ENCODE measurements at places on chromosomes 2 and 18.

DNA sequence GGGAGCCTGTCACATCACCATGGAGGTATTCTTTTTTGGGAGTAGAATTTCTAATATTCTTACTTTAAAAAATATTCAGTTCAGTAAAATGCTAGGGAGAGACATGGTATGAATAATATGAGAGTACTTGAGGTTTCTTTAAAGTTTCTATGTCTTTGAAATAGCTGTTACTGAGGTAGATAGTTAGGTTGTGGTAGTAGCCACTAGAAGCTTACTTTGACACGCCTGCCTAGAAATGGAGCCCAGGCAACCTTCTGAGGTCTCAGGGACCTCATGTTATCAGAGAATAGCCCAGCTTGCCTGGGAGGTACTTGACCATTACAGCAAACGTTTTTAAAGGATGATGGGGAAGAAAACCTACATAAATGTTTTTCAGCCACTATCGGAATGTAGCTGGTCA lies 131.2 kb downstream of the AGPS start:
- DNase-seq: no peak

DNA sequence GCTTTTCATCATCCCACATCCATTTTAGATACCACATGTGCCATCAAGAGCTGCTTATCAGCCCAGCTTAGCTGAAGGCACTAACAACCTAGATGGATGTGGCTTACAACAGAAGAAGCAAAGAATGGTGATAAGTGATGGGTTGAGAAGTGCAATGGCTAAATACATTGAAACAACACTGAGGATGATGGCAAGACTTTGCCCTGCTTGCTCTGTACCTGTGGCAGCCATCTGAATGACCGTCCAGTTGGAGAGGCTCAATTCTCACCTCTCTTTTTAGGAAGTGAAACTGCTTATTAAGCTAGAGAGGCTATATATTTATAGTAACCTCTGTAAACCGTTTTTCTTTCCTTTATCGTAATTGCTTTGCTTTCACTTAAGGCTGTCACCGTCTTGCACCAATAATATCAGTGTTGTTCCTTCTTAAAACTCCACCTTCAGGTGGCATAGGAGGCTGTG lies 5.7 kb downstream of the GPATCH11 start:
- no peak for DNase-seq

DNA sequence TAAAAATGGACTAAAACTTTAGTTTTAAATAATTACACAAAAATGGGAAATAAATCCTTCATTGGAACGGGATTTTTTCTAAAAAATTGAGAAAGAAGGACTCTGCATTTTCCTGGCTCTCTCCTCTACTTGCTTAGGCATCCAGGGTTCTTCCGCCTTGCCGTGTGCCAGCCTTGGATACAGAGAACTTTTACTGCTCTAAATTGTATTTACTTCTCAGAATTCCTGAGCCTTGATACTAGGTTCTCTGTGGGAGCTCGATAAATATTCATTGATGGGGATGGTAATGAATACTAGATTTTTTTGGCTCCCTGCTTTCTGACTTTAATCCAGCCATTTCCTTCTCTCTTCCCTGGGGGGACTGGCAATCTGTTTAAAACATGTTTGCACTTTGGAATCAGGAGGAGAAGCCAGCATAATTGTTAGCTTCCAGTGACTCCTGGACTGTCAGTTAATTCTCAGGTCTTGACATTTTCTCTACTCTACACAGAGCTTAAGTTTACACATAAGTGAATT lies 746.1 kb upstream of the LRRTM1 start:
- DNase-seq: no peak

DNA sequence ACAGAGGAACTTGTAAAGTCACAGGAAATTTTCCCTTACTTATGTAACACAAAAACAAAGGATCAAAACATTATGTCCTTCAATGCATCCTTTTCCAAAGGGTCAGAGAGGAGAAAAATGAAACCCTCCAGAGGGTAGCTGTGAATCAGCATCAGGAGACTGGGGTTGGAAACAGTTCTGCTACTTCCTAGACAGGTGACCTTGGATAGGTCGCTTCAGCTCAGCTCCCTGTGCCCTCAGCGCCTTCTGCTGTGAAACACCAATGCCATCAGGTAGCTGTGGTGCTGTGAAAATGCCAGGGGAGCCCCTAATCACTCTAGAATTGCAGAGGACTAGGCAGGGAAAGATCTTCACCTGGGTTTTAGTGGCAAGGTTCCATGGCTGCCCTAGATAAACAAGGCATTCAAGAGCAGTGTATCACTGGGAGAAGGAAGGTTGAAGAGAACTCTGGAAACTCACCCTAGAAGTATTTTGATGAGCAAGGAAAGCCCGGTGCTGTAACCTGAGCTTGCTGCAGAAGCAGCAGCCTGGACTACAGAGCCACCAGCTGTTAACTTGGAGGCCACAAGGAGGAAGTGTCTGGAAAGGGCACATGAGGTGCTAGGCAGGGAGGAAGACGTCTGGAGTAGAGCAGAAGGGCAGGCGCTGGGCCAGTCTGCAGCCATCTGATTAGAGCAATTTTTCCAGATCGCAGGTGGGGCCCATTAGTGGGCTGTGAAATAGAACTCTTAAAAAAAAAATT lies 100.7 kb upstream of the MCFD2 start:
- no peak for DNase-seq

DNA sequence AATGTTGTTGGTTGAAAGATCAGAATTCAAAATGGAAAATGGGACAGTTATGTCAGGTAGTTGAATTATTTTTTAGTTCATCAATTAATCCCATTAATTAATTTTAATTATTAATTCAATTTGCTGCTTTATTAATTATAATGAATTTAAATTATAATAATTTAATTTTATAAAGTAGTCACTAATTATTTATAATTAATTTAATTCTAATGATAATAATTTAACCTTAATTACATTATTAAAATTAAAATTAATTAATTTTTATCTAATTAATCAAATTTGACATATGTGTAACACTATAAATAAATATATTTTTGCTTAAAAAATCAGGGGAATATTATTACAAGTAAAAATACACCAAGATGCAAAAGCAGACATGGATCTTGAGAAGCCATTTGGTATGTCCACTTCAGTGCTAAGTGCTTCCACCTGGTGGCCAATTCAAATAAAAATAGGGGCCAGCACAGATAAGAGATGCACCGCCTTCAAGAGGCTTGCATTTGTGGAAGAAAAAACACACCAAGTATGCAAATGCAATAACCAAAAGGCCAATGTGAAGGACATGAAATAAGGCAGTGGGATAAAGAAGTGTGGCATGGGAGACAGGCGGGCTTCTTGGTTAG lies 73.2 kb downstream of the MBP start:
- no peak for DNase-seq

DNA sequence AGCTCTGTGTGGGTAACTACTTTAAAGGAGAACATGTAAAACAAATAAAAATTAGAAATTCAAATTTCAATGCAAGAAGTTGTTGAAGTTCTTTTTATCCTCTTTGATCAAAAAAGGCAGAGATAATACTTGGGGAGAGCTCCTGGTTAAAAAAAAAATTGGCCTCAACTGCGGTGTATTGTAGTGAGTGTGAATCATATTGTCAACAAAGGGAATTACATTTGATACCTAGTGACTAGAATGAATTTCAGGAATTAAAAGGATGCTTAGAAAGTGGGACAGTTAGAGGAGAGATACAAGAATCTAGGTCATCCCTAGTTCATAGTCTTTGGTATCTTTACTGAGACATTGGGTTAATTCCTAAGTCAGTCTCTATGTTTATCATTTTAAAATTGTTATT lies 473.0 kb downstream of the CCDC85A start:
- DNase-seq: no peak

- DNase-seq: no peak
Measured at GRCh38 chr2:164600763-164601162, 20.5 kb downstream of the GRB14 start.
